Mucosa of descending colon (tissue), 3 donors: ENCODE measurements at places on chromosomes 4 and X.

GRCh38 chr4:126976850-126977632 lies 655.7 kb upstream of the INTU start:
- DNase-seq, result no peak

- DNase-seq, result no peak
These were observed 169.1 kb upstream of the PCDH18 start for GRCh38 chr4:137701401-137701800.

- DNase-seq, result no peak
These were observed 118.9 kb downstream of the SLC10A6 start for GRCh38 chr4:86730310-86730709.

GRCh38 chrX:119687661-119688413 lies 5.1 kb downstream of the SEPTIN6 start:
- no peak for DNase-seq

DNA sequence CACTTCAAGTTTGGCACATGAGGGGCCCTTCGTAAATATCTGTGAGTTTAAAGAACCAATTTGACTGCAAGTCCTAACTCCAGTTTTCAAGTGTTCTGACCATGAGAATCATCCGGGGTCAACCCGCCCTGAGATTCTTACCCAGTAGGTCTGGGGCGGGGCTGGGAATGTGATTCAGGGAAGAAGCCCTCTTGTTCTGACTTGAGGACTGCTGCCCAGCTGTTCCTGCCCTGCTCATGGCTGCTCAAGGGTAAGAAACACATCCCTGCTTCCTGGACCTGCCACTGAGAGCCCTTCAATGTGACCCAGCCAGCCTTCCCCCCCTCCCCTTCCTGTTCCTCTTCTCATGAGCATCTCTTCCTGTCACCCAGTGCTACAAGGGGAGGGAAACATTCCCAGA lies 92.7 kb upstream of the PGRMC2 start:
- DNase-seq, result no peak
